ENCODE measurements at places on chromosomes 1 and 21. TPM values are rescaled to one million over a fixed set of nuclear protein-coding genes. Genes with fewer than 3 reads are reported as not detected.

The DYNLT5 gene
- polyA plus RNA-seq = 1.7 TPM

The C1orf226 gene
- polyA plus RNA-seq = 15.5 TPM

The MR1 gene
- polyA plus RNA-seq = 4.7 TPM

The UQCRHL gene
- polyA plus RNA-seq = 1.1 TPM

The LCE1A gene
- polyA plus RNA-seq = not detected

The KCNE1 gene
- polyA plus RNA-seq = 1.0 TPM

The KRTAP8-1 gene
- not detected for polyA plus RNA-seq

The NVL gene
- polyA plus RNA-seq = 33.0 TPM

The LRRC47 gene
- polyA plus RNA-seq = 64.4 TPM

The PYHIN1 gene
- 0.22 TPM for polyA plus RNA-seq

The PGLYRP3 gene
- polyA plus RNA-seq = not detected

The RBBP4 gene
- polyA plus RNA-seq = 312 TPM

GRCh38 chr1:22845398-22845935 lies 127.2 kb downstream of the LACTBL1 start:
- no peak for DNase-seq

GRCh38 chr1:3268281-3268680 lies 186.2 kb upstream of the ARHGEF16 start:
- DNase-seq = no peak

GRCh38 chr1:112554411-112554810 lies 45.6 kb downstream of the WNT2B start:
- no peak for DNase-seq

DNA sequence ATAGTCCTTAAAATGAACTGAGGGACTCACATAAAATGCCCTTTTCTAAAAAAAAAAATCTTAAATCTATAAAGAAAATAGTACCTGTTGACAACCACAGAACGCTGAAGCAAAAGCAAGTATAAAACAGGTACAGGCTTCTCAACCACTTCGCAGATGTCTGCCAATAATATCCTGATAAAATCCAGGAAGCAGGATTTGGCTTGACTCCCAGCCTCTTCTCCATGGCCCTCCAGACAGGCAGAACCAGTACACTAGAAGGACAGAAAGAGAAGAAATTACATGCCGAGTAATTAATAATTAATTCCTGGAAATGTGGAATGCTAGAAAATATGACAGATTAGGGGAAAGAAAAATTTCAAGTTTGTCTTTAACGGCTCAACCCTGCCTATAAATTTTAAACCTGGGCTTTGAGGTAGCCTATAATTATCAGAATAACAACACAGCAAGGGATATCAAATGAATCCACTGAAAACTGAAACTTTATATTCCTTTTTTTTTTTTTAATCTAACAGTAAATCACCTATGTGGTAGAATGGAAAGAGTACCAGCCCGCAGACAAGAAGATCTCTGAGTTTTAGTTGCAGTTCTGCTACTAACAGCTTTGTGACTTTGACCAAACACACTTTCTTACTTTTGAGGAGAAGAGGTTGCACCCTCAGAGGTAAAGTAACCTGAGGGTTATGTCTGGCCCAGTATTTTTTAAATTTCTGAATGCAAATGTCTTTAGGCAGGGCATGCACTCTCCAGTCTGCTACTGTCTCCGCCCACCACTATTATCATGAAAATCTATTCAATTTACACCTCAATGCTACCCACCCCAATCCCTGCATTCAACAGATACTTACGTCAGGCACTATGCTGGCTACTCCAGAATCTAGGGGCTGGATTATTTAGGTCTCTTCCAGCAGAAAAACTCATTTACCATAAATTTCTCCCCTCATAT lies 2.7 kb downstream of the KIAA0319L start:
- DNase-seq = no peak

DNA sequence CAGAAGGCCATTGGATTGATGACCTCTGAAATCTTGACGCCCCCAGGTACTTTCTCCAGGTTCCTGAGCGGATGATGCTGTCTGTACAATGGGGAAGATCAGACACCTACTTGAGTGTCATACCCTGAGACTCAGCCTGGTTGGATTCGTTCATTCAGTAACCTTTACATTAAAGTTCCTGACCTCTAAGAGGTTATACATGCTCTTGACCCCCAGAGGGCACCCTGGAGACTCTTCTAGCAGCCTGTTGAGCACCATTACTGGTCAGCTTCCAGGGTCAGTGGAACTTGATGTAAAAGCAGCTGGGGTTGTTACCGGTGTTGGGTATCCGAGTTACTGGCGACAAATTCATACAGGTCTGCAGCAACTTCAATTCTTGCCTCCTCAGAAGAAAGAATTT lies 114.3 kb upstream of the ZNF678 start:
- no peak for DNase-seq

DNA sequence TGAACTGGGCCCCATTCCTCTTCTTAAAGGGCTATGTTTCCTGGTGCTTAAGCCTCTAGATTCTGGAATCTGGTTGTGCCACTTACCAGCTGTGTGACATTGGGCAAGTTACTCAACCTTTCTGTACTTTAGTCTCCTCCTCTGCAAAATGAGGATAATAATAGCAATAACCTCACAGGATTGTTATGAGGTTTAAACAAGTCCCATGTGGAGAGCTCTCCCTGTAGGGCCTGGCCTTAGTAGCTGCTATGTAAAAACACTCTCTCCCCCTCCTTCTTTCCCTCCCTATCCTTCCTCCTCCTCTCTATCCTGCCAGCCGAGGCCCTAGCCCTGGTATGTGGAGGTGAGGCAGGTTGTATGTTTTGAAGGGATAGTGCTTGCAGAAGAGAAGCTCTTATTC lies 8.2 kb upstream of the PEAR1 start:
- no peak for DNase-seq

DNA sequence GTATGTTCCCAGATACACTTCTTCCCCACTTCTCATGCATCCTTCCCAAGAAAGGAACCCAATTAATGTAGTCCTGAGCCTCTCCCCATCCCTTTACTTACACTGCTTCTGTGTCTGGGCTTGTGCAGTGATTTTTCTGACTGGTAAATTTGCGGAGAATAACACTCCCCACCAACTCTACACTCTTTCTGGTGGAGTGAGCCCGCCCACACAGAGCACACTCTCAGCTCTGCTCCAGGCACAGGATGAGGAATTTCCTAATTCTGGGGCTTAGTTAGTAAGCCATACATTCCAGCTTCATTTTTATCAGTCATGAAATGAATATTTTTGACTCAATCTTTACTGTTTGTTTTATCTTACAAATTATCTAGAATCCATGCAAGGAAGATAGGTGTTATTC lies 38.6 kb downstream of the FMO4 start:
- no peak for DNase-seq

- DNase-seq = no peak
Observed at GRCh38 chr1:117146575-117147340, 25.2 kb upstream of the TRIM45 start.

- DNase-seq = no peak
Observed at GRCh38 chr1:63693944-63694571, 79.8 kb upstream of the ROR1 start.

- DNase-seq = peak; percentile 69
Observed at GRCh38 chr1:46613661-46614603, 2.7 kb downstream of the MOB3C start.

- no peak for DNase-seq
Observed at GRCh38 chr21:42003051-42003461, 7.1 kb downstream of the ZBTB21 start.

DNA sequence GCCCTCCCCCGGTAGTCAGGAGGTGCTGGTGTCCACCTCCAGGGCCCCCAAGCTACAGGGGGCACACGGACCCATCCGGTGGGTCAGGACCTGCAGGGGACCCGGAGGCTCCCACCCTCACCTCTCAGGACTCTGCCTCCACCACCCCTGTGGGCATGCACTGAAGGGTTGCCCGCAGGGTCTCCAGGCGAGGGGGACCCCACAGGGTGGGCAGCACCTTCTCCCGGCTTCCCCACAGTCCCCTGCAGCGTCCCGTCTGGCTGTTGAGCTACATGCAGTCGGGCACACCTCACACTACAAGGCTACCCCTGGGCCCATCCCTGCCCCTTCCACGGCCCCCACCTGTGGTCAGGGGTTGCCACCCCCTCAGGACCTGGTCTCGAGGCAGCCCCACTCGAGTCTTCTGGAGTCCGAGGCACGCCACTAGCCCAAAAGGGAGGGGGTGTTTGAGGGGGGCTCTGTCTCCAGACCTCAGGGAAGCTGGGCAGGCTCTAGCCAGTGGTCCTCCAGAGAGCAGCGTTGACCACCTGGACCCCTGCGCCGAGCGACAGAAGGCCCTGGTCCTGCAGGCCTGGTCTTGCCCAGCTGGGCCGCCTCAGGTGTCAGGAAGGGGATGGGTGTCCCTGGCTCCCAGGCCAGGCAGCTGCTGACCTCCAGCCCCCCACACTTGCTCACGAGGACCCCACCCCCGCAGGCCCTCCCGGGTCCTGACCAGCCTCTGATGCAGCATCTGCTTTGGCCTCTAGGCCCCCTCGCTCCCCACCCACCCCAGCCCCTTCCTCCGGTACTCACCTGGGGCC lies 9.6 kb downstream of the PARS2 start:
- no peak for DNase-seq

DNA sequence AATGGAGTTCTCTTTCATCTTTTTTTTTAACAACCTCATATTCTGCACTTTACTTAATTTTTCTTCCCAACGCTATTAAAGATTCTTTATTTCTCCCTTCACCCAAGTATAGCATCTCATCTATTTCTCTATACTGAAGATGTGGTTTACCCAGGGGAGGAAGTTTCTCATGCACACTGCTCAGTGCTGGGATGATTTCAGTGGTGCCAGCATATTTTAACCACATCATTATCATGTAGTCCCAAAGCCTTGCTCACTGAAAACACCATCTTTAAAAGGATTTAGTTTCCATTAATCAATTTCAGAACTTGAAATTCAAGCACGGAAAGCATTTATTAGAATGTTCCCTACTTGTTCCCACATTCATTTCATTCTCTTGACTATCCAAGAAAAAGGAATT lies 725.7 kb downstream of the USP25 start:
- DNase-seq = no peak

- no peak for DNase-seq
Observed at GRCh38 chr1:201096041-201096461, 16.2 kb downstream of the CACNA1S start.

GRCh38 chr1:43796111-43796581 lies 88.8 kb downstream of the ST3GAL3 start:
- DNase-seq = peak; percentile 22

GRCh38 chr1:229222081-229222480 lies 48.8 kb upstream of the RAB4A start:
- DNase-seq = no peak

GRCh38 chr1:234170622-234171021 lies 202.6 kb upstream of the COA6 start:
- no peak for DNase-seq

DNA sequence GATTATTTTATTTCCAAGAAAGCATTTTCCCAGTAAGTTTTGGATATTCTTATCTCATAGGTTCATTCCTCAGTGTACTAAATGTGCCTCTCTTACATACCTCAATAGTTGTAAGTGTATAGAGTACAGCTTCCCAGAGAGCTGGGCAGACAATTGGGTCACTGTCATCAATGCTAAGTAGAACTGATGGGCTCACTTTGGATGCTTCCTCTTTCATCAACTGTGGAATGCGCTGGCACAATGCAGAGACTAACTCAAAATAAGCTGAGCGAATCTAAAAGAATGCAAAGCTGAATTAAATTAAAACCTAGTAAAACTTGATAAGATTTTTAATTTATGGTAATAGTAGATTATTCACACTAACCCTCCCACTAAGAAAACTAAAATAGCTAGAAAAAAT lies 21.5 kb downstream of the LTN1 start:
- no peak for DNase-seq

GRCh38 chr1:101247404-101248287 lies 10.8 kb downstream of the S1PR1 start:
- DNase-seq = no peak

GRCh38 chr1:176670853-176671252 lies 207.9 kb downstream of the PAPPA2 start:
- DNase-seq = no peak

GRCh38 chr1:231597971-231598370 lies 28.6 kb upstream of the DISC1 start:
- no peak for DNase-seq

GRCh38 chr1:228668553-228669241 lies 66.6 kb upstream of the RHOU start:
- no peak for DNase-seq

- DNase-seq = no peak
Observed at GRCh38 chr1:21933397-21934248, 3.5 kb downstream of the HSPG2 start.

DNA sequence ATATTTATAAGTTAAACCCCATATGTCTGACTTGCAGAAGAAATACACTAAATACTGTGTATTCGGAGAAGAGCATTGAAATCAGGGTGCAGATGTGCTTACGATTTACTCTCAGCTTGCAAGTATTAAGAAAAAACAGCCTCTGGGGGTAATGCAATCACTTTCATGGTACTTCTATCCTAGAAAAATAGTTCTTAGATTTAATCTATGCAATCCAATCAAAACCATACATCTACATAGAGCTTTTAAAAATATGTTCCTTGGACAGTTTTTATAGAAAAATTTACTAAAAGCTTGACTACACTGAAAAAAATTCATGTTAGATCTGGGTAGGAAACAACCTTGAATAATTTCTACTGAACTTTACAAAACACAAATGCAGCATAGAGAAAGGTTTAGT lies 890.3 kb upstream of the ADGRL2 start:
- DNase-seq = no peak

GRCh38 chr1:8740034-8740449 lies 77.4 kb downstream of the RERE start:
- no peak for DNase-seq

DNA sequence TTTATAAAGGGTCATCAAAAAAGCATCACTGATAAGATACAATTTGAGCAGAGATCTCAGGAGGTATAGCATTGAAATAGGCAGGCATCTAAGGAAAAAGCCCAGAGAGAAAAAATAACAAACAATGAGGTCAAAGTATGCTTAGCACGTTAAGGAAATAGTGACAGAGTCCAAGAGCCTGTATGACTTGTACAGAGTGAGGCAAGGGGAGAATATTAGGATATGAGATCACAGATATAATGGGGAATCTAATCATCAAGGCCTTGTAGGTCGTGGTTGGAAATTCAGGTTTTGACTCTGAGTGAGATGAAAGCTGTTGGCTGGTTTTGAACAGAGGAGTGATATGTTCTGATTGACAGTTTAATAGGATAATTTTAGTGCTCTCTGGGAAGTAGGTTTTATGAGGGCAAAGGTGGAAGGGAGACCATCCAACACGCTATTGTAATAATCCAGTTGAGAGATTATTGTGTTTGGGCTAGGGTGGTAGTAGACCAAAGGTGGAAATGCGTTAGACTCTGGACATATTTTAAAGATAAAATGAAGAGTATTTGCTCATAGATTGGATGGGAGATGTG lies 644.6 kb upstream of the TMPRSS15 start:
- DNase-seq = no peak

GRCh38 chr1:161111117-161111516 lies 6.7 kb downstream of the PFDN2 start:
- no peak for DNase-seq

- no peak for DNase-seq
Observed at GRCh38 chr1:67586596-67586995, 98.4 kb upstream of the GADD45A start.

DNA sequence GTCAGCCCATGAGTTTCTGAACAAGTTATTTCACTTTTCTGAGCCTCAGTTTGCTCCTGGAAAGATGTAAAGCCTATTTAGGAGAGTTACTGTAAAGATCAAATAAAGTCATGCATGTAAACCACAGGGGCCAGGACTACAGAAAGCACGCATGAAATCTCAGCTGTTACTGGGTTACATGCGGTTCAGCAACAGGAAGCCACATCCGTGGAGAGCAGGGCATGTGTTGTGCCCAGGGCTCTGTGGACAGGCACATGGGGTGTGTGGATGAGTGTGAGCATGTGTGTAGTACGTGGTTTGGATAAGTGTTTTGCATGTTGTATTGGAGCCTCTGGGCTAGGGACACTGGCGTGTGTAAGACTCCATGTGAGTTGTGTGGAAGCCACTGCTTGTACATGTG lies 2.2 kb upstream of the EPHA2 start:
- DNase-seq = no peak

All from renal pelvis (tissue), 12 donors.